ENCODE measurements at places on chromosomes 11 and 22.

DNA sequence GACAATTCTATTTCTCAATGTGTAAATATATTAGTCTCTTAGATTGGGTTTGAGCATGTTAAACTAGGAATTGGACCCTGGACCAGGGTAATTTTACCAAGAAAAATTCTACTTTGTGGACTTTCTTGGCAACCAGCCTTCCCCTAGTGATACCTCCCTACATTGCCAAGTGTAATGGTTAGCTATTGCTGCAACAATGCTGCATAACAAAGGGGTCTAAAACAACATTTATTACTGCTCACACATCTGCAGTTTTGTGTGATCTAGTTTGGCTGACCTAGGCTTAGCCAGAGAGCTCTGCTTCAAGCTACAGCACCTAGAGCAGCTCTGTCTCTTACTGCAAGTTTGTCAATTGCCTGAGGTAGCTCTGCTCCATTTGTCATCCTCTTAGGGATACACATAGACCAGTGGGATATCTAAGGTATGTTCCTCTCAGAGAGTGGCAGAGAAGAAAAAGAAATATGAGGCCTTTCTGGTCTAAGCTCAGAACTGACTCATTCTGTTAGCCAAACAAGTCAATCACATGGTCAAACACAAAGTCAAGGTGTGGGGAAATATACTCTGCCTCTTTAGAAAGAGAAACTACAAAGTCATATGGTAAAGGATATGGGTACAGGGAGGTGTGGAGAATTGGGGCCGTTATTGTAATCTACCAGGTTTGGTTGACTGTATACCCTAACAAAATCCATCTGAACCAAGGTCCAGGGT lies 2.0 kb upstream of the LAYN start:
- DNase-seq, result no peak

DNA sequence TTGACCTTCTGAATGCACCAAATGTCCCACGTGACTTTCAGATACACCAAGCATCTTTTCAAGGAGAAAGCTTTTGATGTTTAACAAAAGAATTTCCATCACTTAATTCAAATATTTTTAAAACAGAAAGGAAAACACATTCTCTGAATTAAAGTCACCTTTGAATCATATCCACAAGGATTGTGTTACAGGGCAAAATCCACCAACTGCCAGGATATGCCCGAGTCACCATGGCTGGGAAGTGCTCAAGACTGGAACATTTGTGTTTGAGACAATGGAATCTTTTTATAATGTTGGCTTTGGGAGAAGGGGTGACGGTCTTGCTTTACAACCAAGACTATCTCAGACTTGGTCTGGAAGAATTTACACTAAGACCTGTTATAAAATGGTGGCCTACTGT lies 40.8 kb downstream of the BID start:
- DNase-seq, result no peak

GRCh38 chr11:131686836-131687235 lies 316.4 kb downstream of the NTM start:
- DNase-seq, result no peak

GRCh38 chr11:120918257-120918656 lies 105.6 kb upstream of the TBCEL start:
- no peak for DNase-seq

Data from stimulated activated CD8-positive, alpha-beta memory T cell treated with anti-CD3 and anti-CD28 coated beads, Interleukin-4, amount 100 ng/mL, for 1 hour (primary cell).